Activated CD4-positive, alpha-beta T cell treated with anti-CD3 and anti-CD28 coated beads, Interleukin-10, Interleukin-2, amounts not matched to agents 100 ng/mL and 50 ng/mL, durations not matched to agents 16 hours and 8 hours (primary cell): ENCODE measurements at places on chromosomes 1 and 21.

GRCh38 chr1:162144853-162145252, 75.4 kb downstream of the NOS1AP start:
- no peak for DNase-seq

DNA sequence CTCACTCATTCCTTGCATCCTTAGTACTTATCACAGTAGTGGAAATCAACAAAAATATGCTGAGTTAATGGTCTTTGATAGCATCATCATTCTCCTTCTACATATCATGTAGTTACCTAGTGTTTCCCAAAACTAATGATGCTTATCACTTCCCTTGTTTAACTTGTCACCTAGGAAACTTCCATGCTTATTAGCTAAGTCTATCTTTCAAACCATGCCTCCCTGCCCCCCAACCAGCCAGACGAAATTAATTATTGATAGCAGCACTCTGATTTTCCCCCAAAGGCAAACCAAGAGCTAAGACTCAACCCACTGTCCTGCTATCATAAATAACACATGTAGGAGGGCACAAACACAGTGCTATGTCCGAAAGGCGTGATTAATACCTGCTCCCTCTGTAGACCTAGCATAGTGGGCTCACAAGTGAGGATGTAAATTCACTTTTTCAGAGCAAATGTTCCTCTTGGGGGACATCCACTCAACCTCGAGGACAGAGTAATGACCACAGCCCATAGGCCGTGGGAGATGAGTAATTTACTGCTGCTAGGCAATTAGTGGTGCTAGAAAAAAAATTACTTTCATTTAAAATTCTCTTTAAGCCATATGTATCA, 25.8 kb upstream of the LPAR3 start:
- DNase-seq = no peak

GRCh38 chr1:22137004-22137720, 5.7 kb downstream of the WNT4 start:
- DNase-seq = no peak

- DNase-seq = no peak
These were observed 47.1 kb upstream of the LRRC3 start for GRCh38 chr21:44408226-44408625.

- no peak for DNase-seq
These were observed 89.4 kb downstream of the GRIK3 start for GRCh38 chr1:36944883-36945282.

- DNase-seq = no peak
These were observed 63.9 kb downstream of the CSMD2 start for GRCh38 chr1:34101151-34101550.

DNA sequence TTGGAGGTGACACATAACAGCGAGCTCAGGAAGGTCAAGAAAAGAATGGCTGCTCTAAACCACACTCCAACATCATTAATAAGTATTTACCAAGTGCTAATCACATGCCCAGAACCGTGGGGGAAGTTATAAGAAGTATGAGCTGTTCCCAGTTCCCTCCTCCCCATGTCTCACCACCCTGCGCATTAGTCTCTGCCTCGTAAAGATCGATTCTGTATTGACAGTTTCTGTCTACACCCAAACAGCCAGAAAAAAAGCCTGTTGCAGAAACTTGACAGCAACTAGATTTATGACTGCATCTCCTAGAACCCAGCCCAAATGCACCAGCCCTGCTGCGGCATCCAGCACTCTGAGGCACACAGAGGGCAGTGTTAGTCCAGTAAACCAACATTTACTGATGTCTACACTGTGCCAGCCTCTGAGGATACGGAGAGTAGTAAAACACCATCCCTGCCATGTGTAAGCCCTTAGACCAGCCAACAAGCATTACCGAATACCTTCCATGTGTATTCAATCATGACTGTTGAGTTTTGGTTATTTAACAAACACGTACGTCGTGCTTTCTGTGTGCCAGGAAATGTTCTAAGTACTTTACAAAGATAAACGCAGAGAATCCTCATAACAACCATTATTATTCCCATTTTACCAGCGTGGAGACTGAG, 63.6 kb upstream of the ZBTB40 start:
- no peak for DNase-seq

DNA sequence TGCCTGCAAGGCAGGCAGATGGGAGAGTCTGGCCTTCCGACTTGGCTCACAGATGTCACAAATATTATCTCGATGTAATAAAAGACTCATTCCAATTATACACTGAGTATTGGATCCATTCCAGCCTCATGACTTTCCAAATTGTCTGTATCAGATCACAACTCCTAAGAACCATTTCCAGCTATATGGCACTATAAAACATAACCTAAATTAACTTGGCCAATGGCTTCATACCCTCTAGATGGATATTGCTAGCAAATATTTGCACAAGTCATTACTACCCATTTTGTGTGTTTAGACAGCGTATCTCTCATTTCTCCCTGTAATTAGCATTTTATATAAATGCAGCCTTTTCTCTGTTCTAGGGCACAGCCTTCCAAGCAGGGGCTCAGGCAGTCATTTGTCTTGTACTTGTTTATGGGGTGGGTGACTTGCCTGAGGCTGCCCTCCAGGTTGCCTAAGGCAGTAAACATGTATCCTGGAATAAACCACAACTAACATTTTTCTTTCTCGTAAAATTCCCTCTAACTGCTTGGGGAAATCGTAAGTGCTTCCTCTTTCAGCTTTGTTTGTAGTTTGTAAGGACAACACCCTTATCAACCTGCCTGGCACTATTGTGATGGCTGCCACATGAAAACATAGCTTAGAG, 70.6 kb upstream of the KCNJ6 start:
- no peak for DNase-seq
